ENCODE measurements at places on chromosomes 1 and 21.

DNA sequence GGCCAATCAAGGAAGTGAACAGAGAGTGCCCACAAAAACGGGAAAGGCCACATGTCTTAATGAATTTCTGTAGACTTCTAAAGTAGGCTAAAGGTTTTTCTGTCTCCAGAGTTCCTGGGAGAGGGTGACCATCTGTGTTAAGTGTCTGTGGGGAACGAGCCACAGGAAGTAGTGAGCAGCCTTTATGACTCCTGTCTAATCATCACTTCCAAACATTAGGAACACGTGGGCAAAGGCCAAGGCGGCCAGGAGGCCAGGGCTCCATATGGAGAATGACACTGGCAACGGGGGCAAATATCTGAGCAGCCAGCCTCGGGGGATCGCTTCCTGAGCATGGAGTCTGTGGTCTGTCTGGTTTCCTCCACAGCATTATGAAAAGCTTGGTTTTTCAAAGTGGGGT lies 7.1 kb downstream of the FAM89A start:
- DNase-seq, result no peak

- no peak for DNase-seq
Observed at GRCh38 chr1:172041102-172041501, 199.8 kb downstream of the DNM3 start.

- no peak for DNase-seq
Observed at GRCh38 chr1:17582124-17582774, 42.8 kb downstream of the ARHGEF10L start.

GRCh38 chr1:164617377-164618201 lies 58.6 kb downstream of the PBX1 start:
- no peak for DNase-seq

GRCh38 chr1:91885213-91885715 lies 687 bp downstream of the TGFBR3 start:
- no peak for DNase-seq

GRCh38 chr1:24318615-24319311 lies 394 bp upstream of the GRHL3 start:
- DNase-seq, result no peak

DNA sequence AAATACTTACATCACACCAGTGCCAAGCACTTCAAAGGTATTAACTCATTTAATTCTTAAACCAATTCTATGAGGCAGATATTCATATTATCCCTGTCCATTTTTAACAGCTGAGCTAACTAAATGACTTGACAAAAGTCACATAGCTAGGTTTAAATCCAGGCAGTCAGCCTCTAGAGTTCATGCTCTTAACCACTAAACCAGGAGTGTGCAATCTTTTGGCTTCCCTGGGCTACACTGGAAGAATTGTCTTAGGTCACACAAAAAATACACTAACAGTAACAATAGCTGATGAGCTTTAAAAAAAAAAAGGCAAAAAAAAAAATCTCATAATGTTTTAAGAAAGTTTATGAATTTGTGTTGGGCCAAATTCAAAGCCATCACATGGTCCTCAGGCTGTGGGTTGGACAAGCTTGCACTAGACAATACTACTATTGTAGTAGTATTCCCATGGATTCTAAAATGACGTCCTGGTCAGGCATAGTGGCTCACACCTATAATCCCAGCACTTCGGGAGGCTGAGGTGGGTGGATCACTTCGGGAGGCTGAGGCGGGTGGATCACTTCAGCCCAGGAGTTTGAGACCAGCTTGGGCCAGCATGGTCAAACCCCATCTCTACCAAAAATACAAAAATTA lies 10.0 kb downstream of the UBR4 start:
- no peak for DNase-seq

GRCh38 chr1:185560760-185561159 lies 173.4 kb upstream of the HMCN1 start:
- DNase-seq, result no peak

DNA sequence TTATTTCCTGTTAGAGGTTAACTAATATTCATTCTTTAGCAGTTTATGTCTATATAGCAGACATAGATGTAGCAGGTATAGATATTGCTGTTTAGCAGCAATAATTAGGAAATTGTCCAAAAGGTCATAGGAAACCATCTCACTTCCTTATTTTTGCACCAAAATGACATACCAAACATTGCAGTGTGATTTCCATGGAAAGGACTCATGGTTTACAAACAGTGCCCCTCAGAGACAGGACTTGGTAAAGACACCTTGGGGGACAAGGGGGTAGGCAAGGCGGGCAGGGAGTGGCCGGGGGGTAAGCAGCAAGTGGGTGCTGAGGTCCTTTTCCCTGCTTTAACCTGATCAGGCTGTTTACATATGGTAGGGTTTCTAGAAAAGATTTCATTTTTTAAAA lies 30.5 kb downstream of the BATF3 start:
- DNase-seq, result no peak

GRCh38 chr1:182955596-182956588 lies 2.9 kb upstream of the SHCBP1L start:
- DNase-seq, result no peak

DNA sequence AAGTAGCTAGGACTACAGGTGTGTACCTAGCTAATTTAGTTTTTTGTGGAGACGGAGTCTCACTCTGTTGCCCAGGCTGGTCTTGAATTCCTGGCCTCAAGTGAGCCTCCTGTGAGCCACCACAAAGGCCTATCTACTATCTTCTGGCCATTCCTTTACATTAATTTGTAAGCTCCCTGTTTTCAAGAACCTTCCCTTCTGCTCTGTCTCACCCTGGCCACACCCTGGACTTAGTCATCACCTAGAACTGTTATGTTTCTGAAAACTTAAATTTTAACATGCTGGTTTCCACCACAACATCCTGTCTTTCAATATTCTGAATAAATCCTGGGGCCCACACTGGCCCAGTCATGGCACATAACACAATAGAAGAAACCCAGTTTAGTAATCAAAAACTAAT lies 4.9 kb upstream of the B4GALT3 start:
- DNase-seq, result no peak

DNA sequence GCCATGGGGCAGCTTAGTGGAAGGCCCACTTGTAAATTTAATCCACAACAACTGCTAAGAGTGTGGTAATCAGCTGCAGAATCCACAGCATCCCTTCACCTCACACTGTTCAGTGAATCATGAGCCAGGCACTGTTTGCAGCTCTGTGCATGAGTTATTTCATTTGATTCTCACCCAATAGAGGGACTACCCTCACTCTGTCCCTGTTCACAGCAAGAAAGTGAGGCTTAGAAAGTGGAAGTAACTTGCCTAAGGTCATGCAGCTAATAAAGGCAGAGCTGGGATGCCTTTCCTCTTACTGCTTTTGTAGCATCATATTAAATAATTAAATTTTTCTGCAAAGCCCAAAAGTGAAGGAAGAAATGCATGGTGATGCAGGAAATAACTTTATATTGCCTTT lies 346.5 kb upstream of the PLD5 start:
- DNase-seq, result no peak

GRCh38 chr1:89322402-89322801 lies 41.5 kb upstream of the GBP6 start:
- no peak for DNase-seq

DNA sequence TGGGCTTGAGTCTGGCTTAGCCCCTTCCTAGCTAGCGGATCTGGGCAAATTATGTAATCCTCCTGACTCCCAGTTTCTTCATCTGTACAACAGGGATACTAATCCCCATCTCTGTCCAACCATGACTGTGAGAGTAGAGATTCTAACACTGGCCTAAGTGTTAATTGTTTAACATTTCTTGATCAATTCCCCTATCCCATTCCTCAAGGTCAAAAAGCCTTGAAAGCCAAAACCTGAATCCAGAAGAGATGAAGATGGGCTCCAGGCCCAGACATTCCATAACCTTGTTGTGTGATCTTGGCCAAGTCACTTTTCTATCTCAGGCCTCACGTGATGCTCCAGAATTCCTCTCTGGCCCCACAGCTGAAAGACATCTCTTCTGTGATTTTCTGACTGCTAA lies 18.8 kb upstream of the PHLDA3 start:
- DNase-seq, result no peak

DNA sequence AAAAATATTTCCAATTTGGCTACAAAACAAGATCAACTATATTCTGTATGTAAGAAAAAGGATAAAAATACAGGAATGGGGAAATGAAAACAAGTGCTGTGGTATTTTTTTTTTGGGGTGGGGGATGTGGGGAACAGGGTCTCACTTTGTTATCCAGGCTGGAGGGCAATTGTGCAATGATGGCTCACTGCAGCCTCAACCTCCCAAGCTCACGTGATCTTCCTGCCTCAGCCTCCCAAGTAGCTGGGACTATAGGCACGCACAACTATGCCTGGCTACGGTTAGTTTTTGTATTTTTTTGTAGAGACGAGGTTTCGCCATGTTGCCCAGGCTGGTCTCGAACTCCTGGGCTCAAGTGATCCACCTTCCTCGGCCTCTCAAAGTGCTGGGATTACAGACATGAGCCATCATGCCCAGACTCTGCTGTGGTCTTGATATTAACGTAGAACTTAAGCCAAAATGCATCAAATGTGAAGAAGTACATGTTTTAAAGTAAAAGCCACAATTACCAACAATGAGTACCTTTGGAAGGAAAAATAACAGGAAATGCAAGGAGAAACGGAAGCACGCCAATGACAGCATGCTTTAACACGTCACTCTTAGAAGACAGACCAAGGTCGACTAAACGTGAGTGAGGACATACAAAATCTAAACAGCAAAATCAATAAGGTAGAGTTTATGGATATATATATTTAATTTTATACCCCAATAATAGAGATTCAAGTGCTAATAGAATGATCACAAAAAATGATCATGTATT lies 8.8 kb upstream of the ABCB10 start:
- no peak for DNase-seq

GRCh38 chr1:234313171-234313570 lies 60.1 kb upstream of the COA6 start:
- DNase-seq, result no peak

DNA sequence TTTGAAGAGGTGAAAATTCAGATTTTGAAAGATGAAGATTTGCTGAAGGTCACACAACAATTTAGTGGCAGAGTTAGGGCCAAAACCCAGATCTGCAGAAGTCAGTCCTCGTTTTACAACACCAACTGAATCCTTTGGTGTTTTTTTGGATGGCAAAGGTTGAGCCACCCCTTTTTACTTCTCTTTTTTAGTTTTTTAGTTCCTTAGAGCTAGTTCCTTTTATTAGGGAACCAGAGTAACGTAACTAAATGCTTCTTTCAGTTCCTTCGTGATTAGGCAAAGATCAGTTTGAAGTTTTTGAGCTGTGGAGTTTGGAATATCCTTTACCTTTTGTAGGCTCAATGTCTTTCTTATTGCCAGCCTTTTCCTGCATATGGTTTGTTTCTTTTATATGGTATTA lies 67.9 kb upstream of the ARID1A start:
- DNase-seq, result no peak

GRCh38 chr1:37055631-37056030 lies 21.3 kb upstream of the GRIK3 start:
- no peak for DNase-seq

DNA sequence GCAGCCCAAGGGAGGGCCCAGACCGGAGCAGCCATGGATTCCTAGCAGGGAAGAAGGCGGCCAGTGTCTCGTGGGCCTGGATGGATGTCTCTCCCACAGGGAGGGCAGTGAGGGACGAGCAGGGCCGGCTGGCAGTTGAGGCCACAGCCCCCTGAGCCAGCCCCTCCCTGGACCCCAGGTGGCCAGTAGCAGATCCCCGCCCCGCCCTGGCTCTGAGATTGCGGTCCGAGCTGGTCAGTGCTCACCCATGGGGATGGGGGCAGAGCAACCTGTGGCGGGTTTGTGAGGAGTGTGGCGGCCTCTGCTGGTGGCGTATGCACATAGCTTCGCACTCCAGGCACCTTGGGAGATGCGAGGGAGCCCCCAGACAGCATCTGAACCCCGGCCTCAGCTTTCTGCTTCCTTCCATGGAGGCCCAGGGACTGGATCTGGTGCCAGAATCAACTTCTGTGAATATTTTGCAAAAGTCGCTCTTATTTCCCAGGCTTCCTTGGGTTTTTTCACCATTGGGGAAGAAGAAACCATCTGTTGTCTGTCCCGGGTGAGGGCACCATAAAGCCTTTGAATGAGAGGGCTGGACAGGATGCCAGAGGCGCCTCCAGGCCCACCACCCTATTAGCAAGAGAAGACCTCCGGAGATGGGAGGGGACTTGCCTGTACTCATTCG lies 8.4 kb upstream of the KCNN3 start:
- peak; percentile 53 for DNase-seq

DNA sequence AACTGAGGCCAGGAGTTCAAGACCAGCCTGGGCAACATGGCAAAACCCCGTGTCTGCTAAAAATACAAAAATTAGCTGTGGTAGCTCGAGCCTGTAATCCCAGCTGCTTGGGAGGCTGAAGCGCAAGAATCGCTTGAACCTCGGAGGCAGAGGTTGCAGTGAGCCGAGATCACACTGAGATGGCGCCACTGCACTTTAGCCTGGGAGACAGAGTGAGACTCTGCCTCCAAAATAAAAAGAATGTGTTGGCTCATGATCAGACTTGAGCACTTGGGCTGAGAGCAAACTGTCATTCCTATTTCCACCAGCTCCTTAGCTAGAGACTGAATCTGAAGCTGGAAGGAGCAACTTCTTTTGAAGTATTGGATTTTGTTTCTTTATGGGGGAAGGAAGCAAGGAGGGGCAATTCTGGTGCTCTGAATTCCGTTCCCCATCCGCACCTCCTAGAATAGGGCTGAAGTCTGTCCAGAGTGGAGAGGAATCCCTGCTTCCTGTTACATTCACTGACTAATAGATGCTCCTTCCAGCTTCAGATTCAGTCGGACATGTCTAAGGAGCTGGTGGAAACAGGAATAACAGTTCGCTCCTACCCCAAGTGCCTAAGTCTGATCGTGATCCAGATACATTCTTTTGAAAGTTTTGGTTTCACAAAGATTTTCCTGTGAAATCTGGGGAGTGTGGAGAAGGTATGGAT lies 3.8 kb downstream of the ZNF672 start:
- no peak for DNase-seq

GRCh38 chr1:59291561-59291960 lies 5.3 kb upstream of the FGGY start:
- DNase-seq, result no peak

- no peak for DNase-seq
Observed at GRCh38 chr1:49416758-49417157, 607.0 kb downstream of the AGBL4 start.

DNA sequence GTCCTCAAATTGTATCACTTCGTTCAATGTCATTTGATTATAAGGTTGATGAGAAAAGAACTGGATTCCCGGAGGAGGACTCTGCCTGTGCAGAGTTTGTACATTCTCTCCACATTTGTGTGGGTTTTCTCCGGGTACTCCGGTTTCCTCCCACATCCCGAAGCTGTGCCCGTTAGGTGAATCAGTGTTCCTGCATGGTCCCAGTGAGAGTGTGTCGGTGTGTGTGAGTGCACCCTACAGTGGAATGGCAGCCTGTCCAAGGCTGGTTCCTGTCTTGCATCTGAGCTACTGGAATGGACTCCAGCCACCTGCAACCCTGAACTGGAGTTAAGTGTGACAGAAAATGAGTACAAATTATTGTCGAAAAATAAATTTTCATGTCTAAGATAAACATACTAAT lies 92.2 kb upstream of the KCTD3 start:
- DNase-seq, result no peak

- DNase-seq, result no peak
Observed at GRCh38 chr1:86192417-86192816, 35.8 kb upstream of the COL24A1 start.

Data from GM19239 (cell line).